ENCODE measurements at places on chromosomes 4 and X.

GRCh38 chrX:74949717-74950116 lies 24.5 kb upstream of the NEXMIF start:
- no peak for DNase-seq

GRCh38 chr4:2487632-2488031 lies 18.7 kb downstream of the RNF4 start:
- no peak for DNase-seq

DNA sequence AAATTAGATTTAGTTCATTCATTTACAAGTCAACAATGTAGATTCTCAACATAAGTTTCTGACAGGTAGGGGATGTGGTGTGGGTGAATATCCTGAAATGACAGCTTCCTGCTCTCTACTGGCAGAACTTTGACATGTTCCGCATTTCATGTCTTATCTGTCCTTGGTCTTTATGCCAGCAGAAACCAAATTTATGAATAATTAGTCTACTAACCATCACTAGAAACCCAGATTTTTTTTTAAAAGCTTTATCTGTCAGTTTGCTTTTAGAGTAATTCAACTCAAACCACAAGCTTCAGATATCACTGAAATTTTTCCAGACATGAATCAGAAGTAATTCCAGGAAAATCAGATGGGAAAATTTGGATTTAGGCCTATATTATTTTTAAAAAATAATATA lies 17.9 kb downstream of the COQ2 start:
- DNase-seq, result no peak

DNA sequence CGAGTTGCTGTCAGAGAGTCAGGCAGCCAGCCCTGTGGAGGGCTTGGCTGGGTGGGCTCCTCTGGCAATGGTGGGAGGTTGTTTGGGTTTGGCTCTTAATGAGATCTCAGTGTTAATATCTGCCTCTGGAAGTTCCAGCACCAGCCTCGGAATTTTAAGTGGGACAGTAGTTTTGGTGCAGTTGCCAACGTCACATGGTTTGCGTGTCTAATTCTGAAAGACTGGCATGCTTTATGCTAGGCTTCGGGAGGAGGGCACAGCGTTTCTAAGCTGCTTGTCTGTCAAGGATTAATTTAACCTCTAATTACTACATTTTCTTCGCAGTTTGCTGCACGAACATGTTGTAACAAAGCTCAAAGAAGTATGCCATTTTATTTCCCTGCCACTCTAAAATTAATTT lies 9.2 kb downstream of the MAMLD1 start:
- no peak for DNase-seq

GRCh38 chrX:16711219-16711811 lies 1.2 kb downstream of the CTPS2 start:
- no peak for DNase-seq

DNA sequence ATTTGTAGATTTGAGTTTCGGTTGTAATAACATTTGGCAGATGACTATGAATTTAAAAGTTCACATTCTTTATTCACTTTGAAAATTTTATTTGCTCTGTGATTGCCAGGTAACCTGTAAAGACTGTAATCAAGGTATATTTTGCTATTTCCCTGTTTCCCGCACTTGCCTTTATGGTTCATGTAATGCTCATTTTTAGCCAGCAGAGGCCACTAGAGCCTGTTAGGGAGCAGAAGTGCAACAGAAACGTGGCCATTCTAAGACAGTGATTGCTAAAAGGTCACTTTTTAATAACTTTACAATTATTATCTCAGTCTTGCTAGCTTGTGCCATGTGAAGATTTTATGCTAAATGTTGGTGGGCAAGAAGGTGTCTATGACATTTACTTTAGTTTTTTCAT lies 12.4 kb downstream of the YIPF6 start:
- DNase-seq, result peak; percentile 68

DNA sequence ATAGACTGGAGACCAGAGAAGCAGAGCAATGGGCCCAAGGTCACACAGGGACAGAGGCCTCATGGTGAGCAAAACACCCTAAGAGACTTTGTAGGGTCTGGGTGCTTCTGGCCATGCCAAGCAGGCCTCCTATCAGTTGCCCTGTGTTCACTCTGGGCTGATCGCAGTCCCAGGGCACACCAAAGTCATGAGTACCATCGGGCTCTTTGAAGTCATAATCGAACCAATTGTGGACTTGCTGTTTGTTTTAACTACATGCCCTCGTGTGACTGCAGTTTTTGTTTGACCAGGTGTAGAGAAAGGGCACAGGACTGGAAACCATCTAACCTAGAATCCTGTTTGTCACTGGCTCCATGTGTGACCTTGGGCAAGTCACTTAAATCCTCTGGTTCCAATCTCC lies 172.5 kb upstream of the CPEB2 start:
- no peak for DNase-seq

GRCh38 chr4:184442314-184442635 lies 32.1 kb downstream of the IRF2 start:
- DNase-seq, result no peak

GRCh38 chr4:8850830-8851188 lies 20.8 kb downstream of the HMX1 start:
- DNase-seq, result no peak

- DNase-seq, result no peak
Measured at GRCh38 chrX:12494400-12495138, 296.6 kb upstream of the PRPS2 start.

GRCh38 chr4:2332201-2332975 lies 70.5 kb upstream of the MXD4 start:
- DNase-seq, result no peak

- no peak for DNase-seq
Measured at GRCh38 chr4:98430708-98431403, 169.7 kb downstream of the RAP1GDS1 start.

DNA sequence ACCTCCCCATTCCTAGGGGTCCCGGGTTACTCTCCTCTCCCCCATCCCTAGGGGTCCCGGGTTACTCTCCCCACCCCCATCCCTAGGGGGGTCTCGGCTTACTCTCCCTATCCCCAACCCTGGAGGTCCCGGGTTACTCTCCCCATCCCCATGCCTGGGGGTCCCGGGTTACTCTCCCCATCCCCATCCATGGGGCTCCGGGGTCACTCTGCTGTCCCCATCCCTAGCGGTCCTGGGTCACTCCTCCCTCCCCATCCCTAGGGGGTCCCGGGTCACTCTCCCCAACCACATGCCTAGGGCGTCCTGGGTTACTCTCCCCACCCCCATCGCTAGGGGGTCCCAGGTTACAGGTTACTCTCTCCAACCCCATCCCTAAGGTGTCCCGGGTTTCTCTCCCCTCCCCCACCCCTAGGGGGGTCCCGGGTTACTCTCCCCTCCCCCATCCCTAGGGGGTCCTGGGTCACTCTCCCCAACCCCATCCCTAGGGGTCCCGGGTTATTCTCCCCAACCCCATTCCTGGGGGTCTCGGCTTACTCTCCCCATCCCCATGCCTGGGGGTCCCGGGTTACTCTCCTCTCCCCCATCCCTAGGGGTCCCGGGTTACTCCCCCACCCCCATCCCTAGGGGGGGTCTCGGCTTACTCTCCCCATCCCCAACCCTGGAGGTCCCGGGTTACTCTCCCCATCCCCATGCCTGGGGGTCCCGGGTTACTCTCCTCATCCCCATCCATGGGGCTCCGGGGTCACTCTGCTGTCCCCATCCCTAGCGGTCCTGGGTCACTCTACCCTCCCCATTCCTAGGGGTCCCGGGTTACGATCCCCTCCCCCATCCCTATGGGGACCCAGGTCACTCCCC lies 821 bp downstream of the ASMTL start:
- DNase-seq, result no peak

DNA sequence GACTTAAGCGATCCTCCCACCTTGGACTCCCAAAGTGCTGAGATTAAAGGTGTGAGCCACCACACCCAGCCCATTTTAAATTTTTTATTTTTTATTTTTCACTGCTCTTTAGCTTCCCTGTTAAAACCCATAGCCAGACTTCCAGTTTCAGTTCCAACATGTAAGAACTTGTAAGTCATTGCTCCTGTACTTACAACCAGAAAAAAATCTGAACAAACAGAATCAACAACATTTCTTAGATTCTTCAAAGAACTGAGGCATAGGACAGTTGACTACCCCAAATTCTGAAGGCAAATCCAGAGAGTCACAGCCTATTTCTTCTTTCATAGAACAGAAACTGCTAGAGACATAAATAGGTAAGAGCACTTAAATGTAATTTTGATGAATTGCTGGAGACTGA lies 8.1 kb downstream of the GPRASP3 start:
- no peak for DNase-seq

- DNase-seq, result peak; percentile 61
Measured at GRCh38 chr4:174496631-174497432, 25.5 kb downstream of the HPGD start.

GRCh38 chr4:141711211-141711610 lies 74.8 kb downstream of the IL15 start:
- peak; percentile 16 for DNase-seq

GRCh38 chrX:98357146-98357545 lies 1473.4 kb downstream of the RPA4 start:
- no peak for DNase-seq

- no peak for DNase-seq
Measured at GRCh38 chrX:29775890-29776289, 439.5 kb upstream of the MAGEB2 start.

- no peak for DNase-seq
Measured at GRCh38 chr4:149223659-149224058, 592.0 kb downstream of the IQCM start.

DNA sequence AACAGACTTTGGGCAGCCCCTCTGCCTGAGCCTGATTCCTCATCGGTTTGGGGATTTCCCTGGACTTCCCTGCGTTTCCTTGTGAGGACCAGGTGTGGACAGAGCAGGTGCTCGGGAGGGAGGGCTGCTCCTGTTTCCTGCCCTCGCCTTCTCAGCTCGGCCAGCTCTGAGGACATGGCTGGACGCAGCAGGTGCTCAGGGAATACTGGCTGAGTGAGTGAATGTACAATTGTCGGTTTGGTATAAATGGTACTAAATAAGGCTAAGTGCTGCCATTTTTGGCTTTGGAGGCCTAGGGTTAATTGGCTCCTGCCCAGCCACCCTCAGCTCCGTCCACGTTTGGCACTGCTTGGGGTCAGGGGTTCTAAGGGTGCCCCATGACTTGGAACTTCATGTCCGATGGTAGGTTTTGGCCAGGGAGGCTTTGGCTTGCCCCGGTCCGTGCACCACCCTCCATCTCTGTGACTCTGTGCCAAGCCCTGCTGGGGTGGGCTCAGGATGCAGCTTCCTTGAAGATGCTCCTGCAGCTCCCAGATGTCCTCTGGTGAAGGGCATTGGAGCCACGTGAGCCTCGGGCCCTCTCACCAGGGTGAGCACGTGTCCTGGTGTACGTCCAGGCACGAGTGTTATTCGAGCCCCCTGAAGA lies 45.0 kb upstream of the NKX1-1 start:
- DNase-seq, result no peak

DNA sequence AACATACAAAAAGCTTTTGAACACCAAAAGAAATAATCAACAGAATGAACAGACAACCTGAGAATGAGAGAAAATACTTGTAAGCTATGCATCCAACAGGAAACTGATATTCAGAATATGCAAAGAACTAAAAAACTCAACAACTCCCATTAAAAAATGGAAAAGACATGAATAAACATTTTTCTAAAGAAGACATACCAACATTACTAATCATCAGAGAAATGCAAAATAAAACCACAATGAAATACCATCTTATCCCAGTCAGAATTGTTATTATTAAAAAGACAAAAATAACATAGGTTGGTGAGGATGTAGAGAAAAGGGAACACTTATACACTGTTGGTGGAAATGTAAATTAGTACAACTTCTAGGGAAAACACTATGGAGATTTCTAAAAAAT lies 1161.9 kb downstream of the PCDH19 start:
- DNase-seq, result no peak

- DNase-seq, result no peak
Measured at GRCh38 chrX:49270249-49270921, 792 bp downstream of the PPP1R3F start.

DNA sequence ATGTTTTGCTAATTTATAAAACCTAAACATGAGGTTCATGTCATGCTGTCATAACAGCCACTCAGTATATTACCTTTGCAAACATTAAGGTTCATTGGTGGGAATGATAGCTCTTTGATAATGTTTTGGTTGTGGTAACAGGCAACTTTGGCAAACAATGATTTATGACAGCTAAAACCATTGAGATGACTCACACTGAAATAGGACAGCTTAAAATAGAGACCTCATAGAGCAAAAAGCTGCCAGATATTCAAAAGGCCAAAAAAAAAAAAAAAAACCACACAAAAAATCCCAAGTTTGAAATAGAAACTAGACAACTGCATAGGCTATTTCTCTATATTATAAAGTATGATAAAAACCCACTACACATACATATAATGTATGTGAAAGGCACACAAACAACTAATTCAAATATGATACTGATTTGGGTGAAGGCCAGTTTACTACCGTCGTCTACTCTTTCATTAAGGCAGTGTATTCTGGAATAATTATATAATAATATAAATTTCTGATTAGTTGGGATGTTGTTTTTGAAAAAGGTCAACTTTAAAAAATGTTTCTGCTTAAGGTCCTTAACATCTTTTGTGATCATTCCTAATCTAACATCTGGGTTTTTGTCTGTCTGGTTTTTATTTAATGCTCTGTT lies 646.0 kb upstream of the PITX2 start:
- DNase-seq, result no peak

DNA sequence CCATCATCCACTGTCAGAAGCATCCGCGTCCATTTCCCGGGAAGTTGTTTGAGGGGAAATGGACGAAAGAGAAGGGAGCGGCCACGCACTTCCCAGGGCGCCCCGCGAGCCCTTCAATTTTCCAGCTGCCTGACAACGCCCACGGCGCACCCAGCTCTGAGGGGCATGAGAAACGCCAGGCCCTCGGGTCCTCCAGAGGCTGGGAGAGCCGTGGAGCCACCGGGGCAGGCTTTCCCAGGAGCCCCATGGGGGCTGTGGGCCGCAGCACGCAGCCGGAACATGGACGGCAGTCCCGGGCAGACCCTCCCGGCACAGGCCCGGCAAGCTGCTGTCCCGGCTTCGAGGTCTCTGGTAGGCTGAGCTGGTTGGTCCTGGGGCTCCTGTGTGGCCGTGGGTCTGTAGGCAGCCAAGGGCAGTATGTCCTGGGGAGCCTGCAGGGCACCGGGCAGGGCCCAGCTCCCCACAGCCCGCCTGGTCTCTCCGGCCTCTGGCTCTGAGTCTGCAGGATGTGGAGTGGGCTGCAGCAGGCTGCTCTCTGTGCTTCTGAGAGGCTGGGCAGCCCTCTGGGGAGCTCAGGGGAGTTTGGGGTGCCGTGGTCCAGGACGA lies 115.2 kb downstream of the FAM53A start:
- DNase-seq, result no peak

DNA sequence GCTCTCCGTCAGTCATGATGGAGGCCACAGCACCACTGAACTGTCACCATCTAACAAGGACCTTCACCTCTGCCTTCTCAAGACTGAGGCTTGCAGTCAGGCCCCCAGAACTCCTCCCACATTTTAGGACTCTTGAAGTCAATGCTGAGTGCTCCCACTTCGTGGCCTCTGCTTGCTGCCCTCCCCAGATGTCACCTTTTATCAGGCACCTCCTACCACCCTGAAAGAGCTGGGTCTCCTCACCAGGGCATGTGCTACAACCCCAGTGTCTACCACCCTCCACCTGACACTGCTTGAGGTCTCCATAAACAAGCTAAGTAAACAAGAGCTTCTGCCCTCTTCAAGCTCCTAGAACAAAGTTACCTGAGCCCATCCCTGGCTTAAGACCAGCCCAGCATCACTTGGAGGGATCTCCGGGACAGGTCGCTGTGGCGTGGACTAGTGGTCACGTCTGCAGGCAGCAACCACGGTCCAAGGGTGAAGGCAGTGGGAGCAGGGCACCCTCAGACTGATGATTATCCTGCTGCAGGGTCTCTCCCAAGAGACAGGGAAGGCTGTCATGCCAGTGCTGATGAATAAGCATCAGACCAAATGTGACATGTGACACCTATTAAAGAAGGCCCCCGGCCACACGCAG lies 7.7 kb upstream of the FAM53A start:
- no peak for DNase-seq

- DNase-seq, result no peak
Measured at GRCh38 chrX:19373351-19373891, 29.7 kb downstream of the PDHA1 start.

Data from NCI-H1417 (cell line).